Breast epithelium (tissue), 4 donors: ENCODE measurements at places on chromosomes 3 and 15. TPM values are rescaled to one million over a fixed set of nuclear protein-coding genes. Genes with fewer than 3 reads are reported as not detected.

DNA sequence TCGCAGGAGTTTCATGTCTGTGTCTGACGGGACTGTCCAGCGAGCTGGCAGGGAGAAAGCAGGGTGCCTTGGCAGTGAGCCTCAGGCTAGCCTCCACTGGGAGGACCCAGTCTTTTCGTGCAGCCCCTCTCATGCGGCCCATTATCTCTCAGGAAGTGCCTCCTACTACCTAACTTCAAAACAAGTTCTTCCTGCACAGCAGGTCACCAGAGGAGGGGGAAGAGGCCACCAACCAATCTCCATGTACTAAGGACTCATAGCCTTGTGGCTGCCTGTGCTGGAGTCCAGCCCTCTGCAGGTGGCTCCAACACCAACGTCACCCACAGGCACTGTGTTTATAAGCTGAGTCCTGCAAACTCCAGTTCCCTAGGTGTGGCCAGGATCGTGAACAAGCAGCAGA is 4.8 kb downstream of the VIPR1 start:
- peak overlapping the region; percentile 85 for H3K27ac ChIP-seq
- no peak overlapping the region for H3K4me3 ChIP-seq
- DNase-seq = peak; percentile 76
- H3K4me1 ChIP-seq = peaks cover under 1% of the 10 kb centered on the region
- H3K27me3 ChIP-seq = no peaks in the 10 kb centered on the region

GRCh38 chr3:195080571-195081151 is 190.3 kb downstream of the XXYLT1 start:
- H3K4me3 ChIP-seq = no peak overlapping the region
- H3K36me3 ChIP-seq = no peaks in the 10 kb centered on the region
- no peak for DNase-seq
- peaks cover 14% of the 10 kb centered on the region for H3K4me1 ChIP-seq

DNA sequence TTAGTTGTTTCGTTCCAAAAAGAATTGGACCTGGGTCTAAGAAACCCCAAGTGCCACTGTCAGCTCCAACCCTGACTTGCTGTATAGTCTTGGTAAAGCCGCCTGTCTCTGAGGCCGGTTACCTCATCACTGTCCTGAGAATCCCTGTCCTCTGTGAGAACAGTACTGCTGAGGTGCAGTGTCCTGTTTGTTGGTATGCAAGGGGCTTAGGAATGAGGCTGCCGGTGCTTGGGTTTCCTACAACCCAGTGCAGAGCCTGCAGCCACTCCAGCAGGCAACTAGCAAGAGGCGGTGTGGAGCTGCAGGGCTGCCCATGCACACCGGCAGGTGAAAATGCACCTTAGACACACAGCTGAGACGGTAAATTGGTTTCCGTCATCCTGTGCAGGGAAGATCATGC is 52.0 kb upstream of the ATG7 start:
- no peak overlapping the region for H3K4me3 ChIP-seq
- no peak for DNase-seq
- no peaks in the 10 kb centered on the region for H3K4me1 ChIP-seq
- no peaks in the 10 kb centered on the region for H3K27me3 ChIP-seq
- H3K36me3 ChIP-seq = no peaks in the 10 kb centered on the region
- H3K27ac ChIP-seq = no peak overlapping the region

DNA sequence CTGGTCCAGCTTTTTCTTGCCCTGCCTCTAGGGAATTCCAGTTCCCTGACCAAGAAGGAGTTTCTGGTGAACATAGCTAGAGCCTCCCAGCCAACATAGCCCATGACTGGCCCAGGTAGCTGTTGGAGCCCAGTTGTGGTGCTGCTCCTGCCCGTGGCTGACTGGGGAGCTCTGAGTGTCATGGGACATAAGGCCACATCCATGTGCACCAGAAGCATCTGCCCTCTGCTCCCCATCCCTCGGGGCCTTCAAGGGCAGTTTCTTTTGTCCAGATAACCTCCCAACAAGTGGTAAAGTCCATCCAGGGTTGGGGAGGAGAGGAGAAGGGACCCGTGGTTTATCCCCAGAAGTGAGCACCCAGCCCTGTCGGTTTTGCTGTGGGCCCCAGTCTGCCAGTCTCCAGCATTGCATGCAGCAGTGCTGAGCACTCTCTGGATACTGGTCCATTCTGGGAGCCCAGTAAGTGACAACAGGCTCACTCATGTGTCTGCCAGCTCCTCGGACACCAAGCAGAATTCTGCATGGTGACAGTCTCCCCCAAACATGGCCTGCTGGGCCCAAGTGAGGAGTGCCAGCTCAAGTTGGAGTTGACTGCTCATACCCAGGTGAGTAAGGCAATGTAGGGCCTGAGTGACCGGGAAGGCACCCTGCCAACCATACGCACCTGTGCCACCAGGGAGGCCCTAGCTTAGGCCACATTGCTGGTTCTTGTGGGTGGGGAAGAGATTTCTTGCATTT is 28.8 kb downstream of the ACAA1 start:
- H3K27ac ChIP-seq = no peak overlapping the region
- H3K4me3 ChIP-seq = no peak overlapping the region
- DNase-seq = no peak
- no peaks in the 10 kb centered on the region for H3K4me1 ChIP-seq

The CYP19A1 gene
- total RNA-seq = 24.9 TPM

DNA sequence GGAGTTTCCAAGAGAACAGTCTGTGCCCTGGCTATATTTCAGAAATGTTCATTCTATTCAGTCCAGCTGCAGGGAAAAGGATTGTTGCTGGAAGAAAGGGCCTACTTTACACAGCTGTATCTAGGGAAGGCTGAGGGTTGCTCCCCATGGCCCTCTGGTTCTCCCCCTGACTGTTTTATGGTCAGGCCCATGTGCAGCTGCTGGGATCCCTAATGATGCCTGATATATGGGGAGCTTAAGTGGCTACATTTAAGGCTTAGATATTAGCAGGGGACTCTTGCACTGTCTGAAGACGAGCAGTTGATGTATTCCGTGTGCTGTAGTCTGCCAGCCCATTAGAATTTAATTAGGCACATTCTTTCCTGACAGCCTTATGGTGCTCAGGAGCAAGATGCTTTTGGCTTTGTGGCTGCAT is 72.0 kb downstream of the FAM43A start:
- H3K27me3 ChIP-seq = no peaks in the 10 kb centered on the region
- H3K4me3 ChIP-seq = no peak overlapping the region
- no peak for DNase-seq
- H3K4me1 ChIP-seq = peaks cover 10% of the 10 kb centered on the region

The EIF3J gene
- 82.0 TPM for total RNA-seq

The GALNT15 gene
- 68.5 TPM for total RNA-seq

The MYL3 gene
- 8.5 TPM for total RNA-seq

The HTR3E gene
- not detected for total RNA-seq

GRCh38 chr3:177899275-177900067 is 636.8 kb upstream of the KCNMB2 start:
- H3K4me3 ChIP-seq = no peak overlapping the region
- no peaks in the 10 kb centered on the region for H3K4me1 ChIP-seq
- H3K27me3 ChIP-seq = no peaks in the 10 kb centered on the region

GRCh38 chr15:71390096-71390495 is 274.8 kb downstream of the THSD4 start:
- H3K27ac ChIP-seq = no peak overlapping the region
- no peaks in the 10 kb centered on the region for H3K4me1 ChIP-seq
- no peak overlapping the region for H3K4me3 ChIP-seq
- DNase-seq = no peak
- no peaks in the 10 kb centered on the region for H3K27me3 ChIP-seq

The ANKUB1 gene
- not detected for total RNA-seq

DNA sequence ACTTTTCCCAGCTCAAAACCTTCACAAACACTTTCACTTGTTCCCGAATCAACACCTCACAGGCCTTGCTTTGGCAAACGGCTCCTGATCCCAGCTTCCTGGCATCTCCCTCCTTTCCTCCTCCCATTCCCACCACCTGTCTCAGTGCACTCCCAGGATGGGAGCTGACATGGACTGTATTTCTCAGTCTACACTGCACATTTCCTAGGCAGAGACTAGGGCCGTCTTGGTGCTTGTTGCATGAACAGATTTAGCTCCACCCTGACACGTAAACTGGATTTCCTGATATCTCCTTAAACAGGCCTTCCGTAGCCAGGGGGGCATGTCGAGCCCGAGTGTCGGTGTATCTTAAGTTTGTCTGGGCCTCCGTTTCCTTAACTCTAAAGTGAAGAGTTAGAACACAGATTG is 790 bp upstream of the WHAMM start:
- H3K36me3 ChIP-seq = no peaks in the 10 kb centered on the region
- H3K4me1 ChIP-seq = no peaks in the 10 kb centered on the region
- H3K4me3 ChIP-seq = no peak overlapping the region
- peak overlapping the region; percentile 100 for H3K27ac ChIP-seq
- no peaks in the 10 kb centered on the region for H3K27me3 ChIP-seq

The ACP3 gene
- 6.7 TPM for total RNA-seq

The SOX14 gene
- not detected for total RNA-seq

DNA sequence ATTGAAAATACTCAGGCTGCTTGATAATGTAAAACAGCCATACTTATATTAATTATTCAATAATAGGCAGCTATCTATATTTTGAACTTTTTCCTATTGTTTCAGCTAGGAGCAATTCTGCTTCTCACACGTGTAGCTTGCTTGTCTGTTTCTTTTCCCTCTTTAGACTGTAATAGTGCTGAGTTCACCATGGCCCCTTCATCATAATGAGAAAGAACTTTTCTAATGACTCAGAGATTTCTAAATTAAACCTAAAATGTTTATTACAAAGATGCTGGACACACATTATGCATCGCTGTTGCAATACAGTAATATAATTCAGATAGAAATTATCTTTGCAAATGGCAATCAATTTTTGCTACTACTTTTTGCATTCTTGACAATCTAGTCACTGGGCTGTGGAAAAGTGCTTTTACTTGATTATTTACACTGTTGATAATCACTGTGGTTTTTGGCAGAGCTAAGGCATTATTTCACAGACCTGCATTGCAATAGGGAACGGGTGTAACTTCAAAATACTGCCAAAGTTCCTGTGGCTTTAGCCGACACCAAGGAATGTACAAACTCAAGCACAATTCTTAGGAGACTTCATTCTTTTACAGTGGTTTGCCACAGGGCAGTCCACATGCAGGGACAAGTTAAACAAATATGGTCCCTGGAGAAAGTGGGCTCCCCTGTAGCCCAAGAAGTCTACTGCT is 281.0 kb upstream of the TBL1XR1 start:
- H3K27ac ChIP-seq = peak overlapping the region; percentile 81
- no peaks in the 10 kb centered on the region for H3K27me3 ChIP-seq
- H3K36me3 ChIP-seq = no peaks in the 10 kb centered on the region
- no peak overlapping the region for H3K4me3 ChIP-seq
- no peaks in the 10 kb centered on the region for H3K4me1 ChIP-seq
- DNase-seq = peak; percentile 83

GRCh38 chr3:97235179-97235578 is 420.8 kb downstream of the EPHA6 start:
- no peaks in the 10 kb centered on the region for H3K4me1 ChIP-seq
- peak overlapping the region; percentile 22 for H3K27ac ChIP-seq
- H3K27me3 ChIP-seq = no peaks in the 10 kb centered on the region
- no peak for DNase-seq

DNA sequence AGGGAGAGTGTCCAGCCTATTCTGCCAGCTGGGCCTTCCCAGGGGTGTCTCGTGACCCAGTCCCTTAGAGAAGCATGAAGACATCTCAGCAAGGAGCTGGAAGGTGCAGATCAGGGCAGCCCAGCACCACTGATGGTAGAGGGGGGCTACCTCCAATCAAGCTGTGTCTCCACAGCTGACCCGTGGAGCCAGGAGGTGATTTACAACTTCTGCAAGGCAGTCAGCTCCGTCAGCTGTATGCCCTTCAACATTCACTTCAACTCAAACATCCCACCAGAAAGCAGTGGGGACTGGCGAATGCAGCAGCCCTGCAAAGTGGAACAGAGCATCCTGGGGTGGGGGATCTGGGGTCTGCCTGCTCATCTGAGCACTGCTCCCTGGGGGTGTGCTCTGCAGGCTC is 32.6 kb upstream of the FRG2C start:
- H3K4me3 ChIP-seq = no peak overlapping the region
- H3K27ac ChIP-seq = no peak overlapping the region
- no peak for DNase-seq

DNA sequence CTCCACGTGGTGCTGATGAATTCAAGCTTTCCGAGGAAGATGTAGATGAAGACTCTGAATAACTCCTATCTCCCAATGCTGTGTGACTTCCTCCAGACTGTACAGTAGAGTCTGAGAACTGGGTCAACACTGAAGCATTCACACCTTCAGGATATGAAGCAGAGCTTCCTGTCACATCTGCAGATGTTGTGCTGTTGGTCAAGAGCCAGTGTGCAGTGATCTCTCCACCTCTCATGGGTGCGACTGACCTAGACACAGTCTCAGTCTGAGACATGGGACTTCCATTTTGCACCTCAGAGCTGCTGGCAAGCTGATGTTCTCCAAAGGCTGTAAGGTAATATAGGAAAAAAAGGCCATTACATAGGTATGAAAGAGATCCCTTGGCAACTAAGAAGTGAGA is 36.5 kb downstream of the HEG1 start:
- H3K4me3 ChIP-seq = no peak overlapping the region
- DNase-seq = no peak
- H3K36me3 ChIP-seq = no peaks in the 10 kb centered on the region
- H3K27me3 ChIP-seq = no peaks in the 10 kb centered on the region
- no peak overlapping the region for H3K27ac ChIP-seq

DNA sequence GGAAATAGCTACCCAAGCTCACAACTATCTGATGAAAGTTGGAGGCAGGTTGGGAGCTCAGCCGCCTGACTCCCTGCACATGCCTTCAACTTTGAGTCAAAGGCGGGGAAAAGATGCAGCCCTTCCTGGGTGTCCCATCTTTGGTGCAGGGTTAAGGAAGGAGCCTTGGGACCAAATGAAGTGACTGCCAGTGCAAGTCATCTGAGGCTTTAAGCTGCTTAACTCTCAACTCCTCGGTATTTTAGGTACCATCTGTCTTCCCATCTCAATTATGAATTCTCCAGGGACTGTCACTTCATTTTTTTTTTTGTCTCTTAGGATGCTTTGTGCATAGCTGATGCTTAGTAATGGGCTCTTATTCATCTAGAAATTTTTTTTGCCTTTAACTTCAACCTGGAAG is 408.8 kb upstream of the C2CD4B start:
- H3K4me3 ChIP-seq = no peak overlapping the region
- H3K27me3 ChIP-seq = no peaks in the 10 kb centered on the region
- no peak for DNase-seq
- H3K4me1 ChIP-seq = no peaks in the 10 kb centered on the region
- H3K27ac ChIP-seq = no peak overlapping the region
- H3K36me3 ChIP-seq = no peaks in the 10 kb centered on the region

The IL5RA gene
- total RNA-seq = not detected

The CLRN1 gene
- total RNA-seq = not detected

The FANCD2OS gene
- not detected for total RNA-seq

DNA sequence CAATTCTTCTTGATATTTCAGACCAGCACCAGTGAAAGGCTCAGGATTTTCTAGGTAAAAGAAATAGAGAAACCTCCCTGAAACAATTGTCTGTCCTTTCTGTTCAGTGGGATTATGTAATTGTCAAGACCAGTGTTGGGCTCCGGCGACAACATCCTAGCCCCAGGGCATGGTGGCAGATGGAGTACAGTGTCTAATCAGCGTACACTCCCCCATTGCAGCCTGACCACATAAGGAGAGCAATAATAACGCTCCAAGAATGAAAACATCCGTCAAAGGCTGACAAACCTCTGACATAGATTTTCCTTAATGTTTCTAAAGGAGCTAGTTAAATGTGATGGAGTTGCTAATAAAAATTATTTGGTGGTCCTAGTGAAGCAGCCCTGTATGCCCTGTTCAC is 144.6 kb downstream of the EBLN2 start:
- H3K27ac ChIP-seq = no peak overlapping the region
- H3K4me1 ChIP-seq = no peaks in the 10 kb centered on the region
- H3K4me3 ChIP-seq = no peak overlapping the region
